ENCODE measurements at places on chromosomes 16 and 17.

GRCh38 chr16:85657267-85657650 lies 31.5 kb downstream of the GINS2 start:
- no peak for DNase-seq

DNA sequence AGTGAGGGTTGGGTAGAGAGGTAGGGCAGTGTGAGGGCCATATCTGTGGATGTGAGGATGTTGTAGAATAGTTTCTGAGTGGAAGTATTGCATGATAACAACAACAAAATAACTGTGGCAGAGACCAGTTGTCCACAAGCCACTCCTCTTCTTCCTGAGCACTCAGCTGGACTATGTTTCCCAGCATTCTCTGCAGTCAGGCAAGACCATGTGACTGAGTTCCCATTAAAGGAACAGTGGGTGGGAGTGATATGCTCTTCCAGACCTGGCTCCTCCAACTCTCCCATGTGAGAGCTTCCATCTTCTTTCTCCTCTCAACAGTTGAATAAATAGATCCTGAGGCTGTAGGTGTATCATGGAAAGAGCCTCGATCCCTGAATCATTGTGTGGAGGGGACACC lies 272.4 kb downstream of the CBLN1 start:
- DNase-seq: no peak

DNA sequence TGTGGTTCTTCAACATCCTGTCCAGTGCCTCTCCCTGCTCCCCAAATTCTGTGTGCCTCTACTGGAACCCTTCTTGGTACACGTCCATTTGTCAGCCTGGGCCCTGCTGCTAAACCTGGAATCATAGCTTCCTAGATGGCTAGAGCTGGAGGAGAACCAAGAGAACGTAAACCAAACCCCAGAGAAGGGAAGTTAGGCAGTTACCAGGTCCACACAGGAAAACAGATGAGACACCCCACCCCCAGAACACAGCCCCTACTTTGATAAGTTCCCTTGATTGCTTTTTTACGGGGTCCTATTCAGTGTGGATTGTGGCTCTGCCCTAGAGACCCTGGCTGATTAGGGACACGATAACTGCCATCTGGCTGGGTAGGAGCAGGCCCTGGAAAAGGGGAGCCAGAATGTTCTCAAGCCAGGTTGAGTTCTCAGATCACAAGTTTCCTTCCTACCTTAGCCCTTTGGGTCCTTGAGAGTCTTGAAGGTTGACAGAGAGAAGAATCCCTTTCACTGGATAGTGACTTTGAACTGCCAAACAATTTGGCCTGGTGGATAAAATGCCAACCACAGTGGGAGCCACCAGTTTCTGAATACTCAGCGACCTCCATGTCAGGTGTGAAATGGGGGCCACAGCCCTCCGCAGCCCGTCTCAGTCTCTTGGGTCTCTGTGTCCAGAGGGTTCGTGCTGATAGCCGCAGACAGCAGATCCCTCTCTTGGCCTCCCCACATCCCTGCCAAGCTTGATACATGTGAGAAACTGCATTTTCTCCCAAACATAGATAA lies 7.9 kb downstream of the TBX4 start:
- no peak for DNase-seq

DNA sequence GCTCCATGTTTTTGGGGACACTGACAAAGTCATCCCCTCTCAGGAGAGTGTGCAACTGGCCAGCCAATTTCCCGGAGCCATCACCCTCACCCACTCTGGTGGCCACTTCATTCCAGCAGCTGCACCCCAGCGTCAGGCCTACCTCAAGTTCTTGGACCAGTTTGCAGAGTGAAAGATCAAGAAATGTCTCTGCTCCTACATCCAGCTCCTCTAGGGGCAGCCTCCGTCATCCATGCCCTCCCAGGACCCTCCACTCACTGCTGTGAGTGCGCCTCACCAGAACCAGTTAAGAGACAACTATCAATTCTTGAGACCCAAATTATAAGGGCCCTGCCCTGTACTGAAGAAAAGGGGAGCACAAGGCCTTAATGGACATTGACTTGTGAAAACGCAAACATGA lies 1.1 kb downstream of the OVCA2 start:
- no peak for DNase-seq
